Cortex of kidney (tissue), 1 donor: ENCODE measurements at places on chromosomes 2 and 18.

GRCh38 chr18:59268721-59269562 lies 4.3 kb downstream of the RAX start:
- no peak for DNase-seq

DNA sequence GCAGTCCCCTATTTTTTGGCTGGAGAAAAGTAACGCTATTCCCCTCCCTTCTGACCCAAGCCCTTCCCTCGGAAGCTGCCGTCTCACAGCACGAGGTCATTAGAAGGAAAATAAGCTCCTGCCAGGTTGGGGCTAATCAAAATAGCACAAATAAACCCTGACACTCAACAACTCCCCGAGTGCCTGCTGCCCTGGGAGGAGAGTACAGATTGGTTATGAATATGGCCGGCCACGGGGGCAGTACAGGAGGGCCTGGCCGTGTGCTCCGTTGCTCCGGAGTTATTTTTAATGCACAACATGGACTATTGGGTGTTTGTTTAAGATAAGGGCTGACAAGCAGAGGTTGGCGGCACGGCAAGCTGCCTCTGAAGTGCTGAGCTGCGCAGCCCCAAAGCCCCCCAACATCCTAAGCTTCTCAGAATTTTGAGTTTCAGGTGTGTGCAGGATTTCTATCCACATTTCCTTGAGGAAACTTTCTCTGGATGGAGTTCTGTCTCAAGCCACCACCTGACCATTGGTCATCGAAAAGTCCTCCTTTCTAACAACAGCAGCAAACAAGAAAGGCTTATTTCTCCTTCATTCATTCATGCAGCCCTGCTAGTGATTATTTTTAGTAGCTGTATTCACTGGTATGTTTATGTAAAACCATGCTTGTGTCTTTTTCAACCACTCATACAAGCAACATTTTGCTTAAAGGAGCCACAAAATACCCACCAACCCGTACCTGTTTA lies 58.7 kb downstream of the PAX3 start:
- no peak for DNase-seq

DNA sequence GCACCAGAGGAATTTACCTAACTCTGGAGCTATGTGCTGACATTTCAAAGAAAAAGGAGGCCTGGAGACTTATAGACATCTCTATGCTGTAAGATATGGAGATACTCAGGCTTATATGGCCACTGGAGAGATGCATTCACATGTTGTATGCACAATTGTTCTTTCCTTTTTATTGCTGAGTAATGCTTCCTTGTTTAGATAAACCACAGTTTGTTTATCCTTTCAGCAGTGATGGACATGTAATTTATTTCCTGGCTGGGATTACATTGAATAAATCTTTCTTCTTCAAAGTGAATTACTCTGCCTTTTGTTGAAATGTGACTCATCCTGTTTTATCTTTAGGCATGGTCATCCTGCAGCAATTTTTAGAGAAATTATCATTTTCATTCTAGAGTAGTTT lies 716.7 kb upstream of the GCFC2 start:
- no peak for DNase-seq

- DNase-seq: no peak
Measured at GRCh38 chr2:99708231-99708630, 218.4 kb upstream of the REV1 start.

DNA sequence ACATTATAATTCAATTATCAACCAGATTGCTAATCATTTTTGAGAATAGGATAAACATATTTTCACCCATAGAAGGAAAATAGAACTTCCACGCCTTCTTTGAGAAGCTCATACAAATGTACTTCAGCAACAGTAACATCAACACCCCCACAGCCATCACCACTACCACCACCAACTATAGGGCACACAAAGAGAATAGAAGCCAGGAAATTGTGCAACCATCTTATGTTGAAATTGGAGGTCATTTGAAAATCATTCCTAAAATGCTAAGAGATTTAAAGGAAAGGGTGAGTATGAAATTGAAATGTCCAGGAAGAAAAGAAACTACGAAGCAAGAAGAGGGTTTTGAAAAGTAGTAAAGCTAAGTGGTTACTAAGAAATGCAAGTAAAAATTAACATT lies 563.4 kb downstream of the ZNF804A start:
- no peak for DNase-seq

GRCh38 chr2:21194858-21195271 lies 71.1 kb downstream of the TDRD15 start:
- DNase-seq: no peak

DNA sequence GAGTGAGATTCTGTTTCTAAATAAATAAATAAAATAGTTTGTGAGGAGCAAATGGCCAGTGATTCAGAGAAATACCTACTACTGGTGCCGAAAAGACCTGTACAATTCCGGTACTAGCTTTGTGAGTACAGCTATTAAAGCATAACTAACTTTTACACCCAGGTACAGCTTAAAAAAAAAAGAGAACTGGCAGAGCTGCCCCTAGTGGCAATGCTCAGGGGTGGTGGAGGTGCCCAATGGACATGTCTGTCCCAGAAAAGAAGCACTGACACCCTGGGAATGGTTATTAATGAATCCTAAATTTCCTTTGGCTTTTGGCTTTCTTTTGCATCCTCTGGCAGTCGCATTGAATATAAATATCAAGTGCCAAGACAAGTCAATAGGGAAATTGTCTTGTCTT lies 87.0 kb downstream of the LIPG start:
- no peak for DNase-seq

GRCh38 chr18:28559511-28559910 lies 382.6 kb upstream of the CDH2 start:
- no peak for DNase-seq

GRCh38 chr2:107633580-107634147 lies 193.0 kb upstream of the RGPD4 start:
- DNase-seq: no peak

DNA sequence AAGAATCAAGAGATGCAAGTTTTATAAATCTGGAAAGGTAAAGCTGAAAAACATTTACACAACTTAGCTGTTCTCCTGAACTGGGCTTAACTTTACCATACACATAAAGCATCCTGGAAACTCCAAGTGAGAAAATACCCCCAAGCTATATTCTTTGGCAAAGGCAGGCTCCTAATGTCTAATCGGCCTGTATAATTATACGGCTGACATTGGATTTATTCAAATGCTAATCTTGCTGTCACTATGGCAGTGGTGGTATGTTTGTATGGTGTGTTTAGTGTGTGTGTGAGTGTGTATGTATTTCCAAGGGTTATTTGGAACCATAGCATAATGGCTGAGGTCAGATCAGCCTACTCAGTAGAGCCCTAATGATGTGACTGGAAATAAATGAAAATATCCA lies 1031.8 kb upstream of the ZEB2 start:
- no peak for DNase-seq

GRCh38 chr2:237352279-237352845 lies 61.6 kb downstream of the COL6A3 start:
- DNase-seq: no peak

- no peak for DNase-seq
Measured at GRCh38 chr2:43328832-43329231, 102.4 kb upstream of the ZFP36L2 start.

DNA sequence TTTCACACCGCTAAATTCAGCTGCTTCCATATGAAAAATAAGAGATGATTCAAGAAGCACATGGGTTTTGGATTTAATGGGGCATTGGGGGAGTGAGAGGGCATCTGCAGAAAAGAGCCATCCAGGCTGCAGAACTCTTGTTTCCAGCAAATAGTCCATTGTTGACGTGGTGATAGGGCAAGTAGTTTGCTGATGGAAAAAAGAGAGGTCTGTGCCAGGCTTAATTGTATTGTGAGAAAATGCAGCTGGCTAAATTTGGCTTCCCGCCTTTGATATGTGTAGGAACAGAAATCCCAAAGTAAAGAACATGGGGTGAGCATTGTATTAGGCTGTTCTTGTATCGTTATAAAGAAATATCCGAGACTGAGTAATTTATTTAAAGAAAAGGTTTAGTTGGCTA lies 199.5 kb downstream of the SETBP1 start:
- DNase-seq: no peak

DNA sequence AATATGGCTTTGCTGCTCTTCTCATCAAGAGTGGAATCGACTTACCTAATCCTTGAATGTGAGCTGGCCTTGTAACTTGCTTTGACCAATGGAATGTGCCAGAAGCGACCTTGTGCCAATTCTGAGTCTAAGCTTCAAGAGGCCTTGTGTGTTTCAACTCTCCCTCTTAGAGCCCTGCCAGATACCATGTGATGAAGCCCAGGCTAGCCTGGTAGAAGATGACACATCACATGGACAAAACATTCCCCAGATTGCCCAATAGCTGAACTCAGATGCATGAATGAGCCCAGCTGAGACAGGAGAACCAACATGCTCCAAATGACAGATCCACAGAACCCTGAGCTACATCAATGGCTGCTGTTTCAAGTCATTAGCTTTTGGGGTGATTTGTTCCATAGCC lies 4.2 kb upstream of the KLHL14 start:
- no peak for DNase-seq

GRCh38 chr2:397521-397920 lies 109.6 kb upstream of the ALKAL2 start:
- DNase-seq: no peak

DNA sequence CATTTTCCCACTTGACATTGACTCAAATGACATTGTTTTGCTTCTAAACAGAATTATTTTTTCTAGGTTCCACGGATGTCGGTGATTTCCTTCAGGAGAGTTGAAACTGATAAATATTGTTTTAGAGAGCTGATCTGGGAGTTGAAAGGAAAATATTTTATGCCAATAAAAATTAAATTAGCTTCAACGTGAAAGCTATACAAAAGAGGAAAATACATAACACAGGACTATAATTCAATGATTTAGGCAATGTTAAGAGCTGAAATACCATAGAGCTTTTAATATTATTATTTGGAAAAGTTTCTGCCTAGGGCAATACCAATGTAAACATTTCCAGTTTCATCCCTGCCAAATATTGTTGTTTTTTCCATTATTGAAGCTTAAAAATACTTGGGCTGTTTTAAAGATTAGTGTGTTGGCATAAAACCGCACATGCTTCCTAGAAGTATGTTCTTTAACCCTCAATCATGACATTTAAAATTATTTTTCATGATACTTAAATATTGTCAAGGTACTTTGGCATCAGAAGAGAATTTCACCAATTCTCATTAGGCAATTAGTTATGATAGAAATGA lies 18.6 kb upstream of the PDE1A start:
- DNase-seq: no peak

- DNase-seq: no peak
Measured at GRCh38 chr2:15730545-15731212, 139.0 kb downstream of the DDX1 start.

GRCh38 chr2:179758636-179759035 lies 102.8 kb downstream of the ZNF385B start:
- no peak for DNase-seq

GRCh38 chr2:233972941-233973575 lies 55.9 kb downstream of the TRPM8 start:
- no peak for DNase-seq
